Cardiac muscle cell (in vitro differentiated cells and primary cell): ENCODE measurements at places on chromosomes 2 and 18. TPM values are rescaled to one million over a fixed set of nuclear protein-coding genes. Genes with fewer than 3 reads are reported as not detected.

The REEP1 gene
- 19.3 and 20.4 TPM in 2 replicates for polyA plus RNA-seq

The TUBA4B gene
- polyA plus RNA-seq: not detected in 2 replicates

The SCYGR4 gene
- polyA plus RNA-seq: not detected in 2 replicates

The GALNT13 gene
- 1.3 and 2.2 TPM in 2 replicates for polyA plus RNA-seq

The SERPINE2 gene
- 41.2 and 44.3 TPM in 2 replicates for polyA plus RNA-seq

The TNFAIP6 gene
- polyA plus RNA-seq: not detected in 2 replicates

The USP40 gene
- polyA plus RNA-seq: 12.7 and 14.0 TPM in 2 replicates

The CEP192 gene
- polyA plus RNA-seq: 8.4 and 18.1 TPM in 2 replicates

The PIEZO2 gene
- 0.04 and 0.42 TPM in 2 replicates for polyA plus RNA-seq

The UGT1A9 gene
- polyA plus RNA-seq: not detected in 2 replicates

The IL1A gene
- not detected in 2 replicates for polyA plus RNA-seq

The NLRC4 gene
- polyA plus RNA-seq: 0.64 and 1.3 TPM in 2 replicates

The ZC3H8 gene
- polyA plus RNA-seq: 14.1 and 19.4 TPM in 2 replicates

The HOXD12 gene
- not detected in 2 replicates for polyA plus RNA-seq

The ASB18 gene
- polyA plus RNA-seq: 0.70 TPM in 1 of 2 replicates, not detected in the other
